Left lobe of liver (tissue), 2 donors: ENCODE measurements at places on chromosomes 5 and 9. TPM values are rescaled to one million over a fixed set of nuclear protein-coding genes. Genes with fewer than 3 reads are reported as not detected.

DNA sequence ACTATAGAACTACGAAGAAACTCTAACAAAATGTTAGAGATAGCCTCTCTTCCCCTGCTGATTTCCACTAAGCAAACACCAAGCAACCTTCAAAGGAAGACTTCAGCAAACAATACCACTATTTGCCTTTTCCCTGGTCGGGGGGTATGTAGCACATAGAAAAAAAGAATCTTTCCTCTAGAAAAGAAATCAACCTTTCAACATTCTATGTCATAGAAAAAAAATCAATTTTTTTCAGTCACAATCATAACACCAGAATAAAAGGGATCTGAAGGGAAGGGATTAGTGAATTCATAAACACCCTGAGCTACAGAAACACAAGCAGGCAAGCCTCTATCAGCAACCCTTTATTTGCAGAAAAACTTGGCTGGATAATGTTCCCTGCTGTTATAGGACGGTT lies 15.3 kb downstream of the ABCA1 start:
- DNase-seq: no peak

DNA sequence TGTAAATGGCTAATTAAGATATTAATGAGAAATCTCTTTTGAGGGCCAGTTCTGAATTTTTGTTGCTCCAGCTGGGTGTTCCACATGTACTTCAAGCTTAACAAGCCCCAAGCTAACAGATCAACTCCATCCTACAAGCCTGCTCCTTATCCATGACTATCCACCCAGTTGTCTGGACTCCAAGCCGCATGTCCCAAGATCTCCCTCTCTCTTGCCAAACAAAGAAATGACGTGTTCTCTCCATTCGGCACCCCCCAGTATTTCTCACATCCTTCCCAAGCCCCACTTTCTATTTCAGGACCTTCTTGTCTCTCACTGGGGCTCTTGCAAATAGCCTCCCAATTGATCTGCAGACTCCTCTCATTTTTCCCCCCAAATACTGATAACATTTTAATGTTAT lies 15.8 kb upstream of the PTPN3 start:
- DNase-seq: no peak

DNA sequence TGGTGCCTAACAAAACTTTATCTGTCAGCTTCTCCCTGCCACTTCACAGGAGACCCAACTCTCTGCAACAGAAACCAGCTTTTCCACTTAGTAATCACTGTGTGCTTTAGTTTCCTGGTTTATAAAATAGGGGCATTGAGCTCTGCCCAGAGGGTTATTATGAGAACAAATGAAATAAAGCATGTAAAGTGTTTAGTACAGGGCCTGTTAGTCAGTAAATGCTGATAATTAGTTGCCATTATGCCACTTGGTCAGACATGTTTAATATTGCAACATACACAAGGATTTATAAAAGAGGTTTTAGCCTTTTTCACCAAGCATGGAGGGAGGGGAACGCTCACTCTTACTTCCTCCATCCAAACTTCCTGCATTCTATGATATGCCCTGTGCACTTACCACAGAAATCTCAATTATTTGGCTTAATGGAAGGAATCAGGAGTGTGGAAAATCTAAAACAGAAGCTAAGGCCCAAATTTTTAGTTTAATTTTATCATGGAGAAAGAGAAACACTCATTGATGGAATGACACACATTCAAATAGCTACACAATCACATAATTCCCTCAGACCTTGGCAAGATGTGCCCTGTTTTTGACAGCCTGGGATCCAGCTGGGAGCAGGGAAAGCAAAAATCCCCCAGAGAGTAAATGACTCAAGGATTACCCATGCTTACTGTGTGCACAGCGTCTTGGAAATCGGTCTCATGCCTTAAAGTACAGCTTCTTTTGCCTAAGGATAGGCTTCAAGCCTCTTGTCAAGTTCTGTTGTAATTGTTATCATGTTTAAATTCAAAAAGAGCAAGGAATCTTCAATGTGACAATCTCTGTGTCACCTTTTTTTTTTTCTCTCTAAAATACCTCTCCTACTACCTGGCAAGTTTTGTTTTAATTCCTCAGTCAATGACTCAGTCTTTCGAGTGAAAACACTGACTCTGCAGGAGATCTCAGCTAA lies 34.0 kb downstream of the ZNF474 start:
- DNase-seq: no peak

NR5A1 gene
- 0.40 TPM for total RNA-seq
